ENCODE measurements at places on chromosomes 5 and 9. TPM values are rescaled to one million over a fixed set of nuclear protein-coding genes. Genes with fewer than 3 reads are reported as not detected.

ORM2 gene
- 52.0 TPM for total RNA-seq

CDH6 gene
- 34.3 TPM for total RNA-seq

DIPK1B gene
- total RNA-seq = 31.7 TPM

FGF1 gene
- 0.23 TPM for total RNA-seq

PLEKHG4B gene
- 4.0 TPM for total RNA-seq

NTRK2 gene
- total RNA-seq = 3.4 TPM

KIAA1958 gene
- 10.1 TPM for total RNA-seq

OR1J2 gene
- not detected for total RNA-seq

GRCh38 chr5:110880413-110880812 lies 141.6 kb downstream of the SLC25A46 start:
- H3K4me1 ChIP-seq = peaks cover 7% of the 10 kb centered on the region
- H3K36me3 ChIP-seq = no peaks in the 10 kb centered on the region
- no peaks in the 10 kb centered on the region for H3K27me3 ChIP-seq
- peak overlapping the region; percentile 29 for H3K27ac ChIP-seq
- DNase-seq = peak; percentile 59

GRCh38 chr9:128607642-128608350 lies 48.9 kb downstream of the DYNC2I2 start:
- DNase-seq = no peak
- H3K4me1 ChIP-seq = no peaks in the 10 kb centered on the region

DNA sequence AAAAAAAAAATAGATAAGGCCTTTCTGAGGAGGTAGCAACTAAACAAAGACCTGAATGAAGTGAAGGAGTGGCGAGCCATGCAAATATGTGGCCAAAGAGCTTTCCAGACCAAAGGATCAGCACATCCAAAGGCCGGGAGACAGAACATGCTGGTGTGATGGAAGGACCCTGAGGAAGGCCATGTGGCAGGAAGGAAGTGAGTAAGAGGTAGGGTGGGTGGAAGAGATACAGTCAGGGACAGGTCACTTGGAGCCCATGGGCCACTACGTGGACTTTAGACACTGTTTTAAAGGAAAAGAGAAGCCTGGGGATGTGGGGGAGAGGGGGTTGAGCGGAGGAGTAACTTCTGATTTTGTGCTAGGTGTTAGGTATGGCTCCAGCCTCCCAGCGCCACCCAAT lies 31.3 kb downstream of the SPRY4 start:
- no peak for DNase-seq
- no peak overlapping the region for H3K27ac ChIP-seq
- H3K27me3 ChIP-seq = no peaks in the 10 kb centered on the region
- no peak overlapping the region for H3K4me3 ChIP-seq
- peaks cover 5% of the 10 kb centered on the region for H3K4me1 ChIP-seq

Data from hepatocyte (in vitro differentiated cells).